ENCODE measurements at places on chromosomes 1 and 21.
A peak's percentile ranks its signal among the peaks of the same experiment; 100 is the strongest.

DNA sequence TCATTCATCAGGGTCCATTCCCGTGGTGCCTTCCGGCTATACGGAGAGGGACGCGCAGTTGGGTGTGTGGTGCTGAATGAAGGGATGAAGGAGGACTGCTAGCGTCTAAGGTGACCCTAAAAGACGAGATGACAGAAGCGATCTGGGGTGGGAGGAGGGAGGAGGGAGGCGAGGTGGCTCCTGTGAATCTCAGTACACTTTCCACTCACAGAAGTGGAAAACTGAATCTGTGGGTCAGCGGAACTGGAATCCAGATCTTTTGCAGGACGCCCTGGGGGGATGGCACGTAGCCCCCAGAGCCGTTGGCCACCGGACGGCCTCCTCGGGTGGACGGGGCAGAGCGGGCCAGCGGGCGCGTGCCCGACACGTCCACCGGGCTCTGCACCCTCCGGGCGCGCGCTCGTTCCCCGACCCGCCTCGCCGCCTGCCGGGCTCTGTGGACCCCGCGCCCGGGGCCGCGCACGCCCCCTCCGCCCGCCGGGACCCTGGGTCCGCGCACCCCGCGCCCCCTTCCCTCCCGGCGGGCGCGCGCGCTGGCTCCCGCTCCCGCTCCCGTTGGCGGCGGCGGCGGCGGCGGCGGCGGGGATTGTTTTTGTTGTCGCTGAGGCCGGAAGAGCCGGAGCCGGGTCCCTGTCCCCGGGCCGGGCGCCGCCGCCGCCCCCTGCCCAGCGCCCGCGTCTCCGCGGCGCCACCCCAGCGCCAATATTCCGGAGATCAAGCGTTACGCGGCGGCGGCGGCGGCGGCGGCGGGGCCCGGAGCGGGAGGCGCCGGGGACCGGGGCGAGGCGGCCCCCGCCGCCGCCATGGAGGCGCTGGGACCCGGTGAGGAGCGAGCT is at the start of gene AGO4:
AGO4 (plus strand) TSS at position 403 of the 836 bp plus-strand sequence; CDS start at position 804, 401 bp downstream.
- DNase-seq: peak; percentile 31

- DNase-seq: peak; percentile 56
Measured at GRCh38 chr1:119188926-119189325, 48.5 kb upstream of the WARS2 start.

- DNase-seq: peak; percentile 34
Measured at GRCh38 chr1:204151552-204152309, at the start of gene ETNK2. Gene ETNK2 (minus strand): TSS chr1:204152044. CDS start chr1:204151852, 192 bp downstream.

- no peak for DNase-seq
Measured at GRCh38 chr1:24253571-24253970, 65.6 kb upstream of the GRHL3 start.

DNA sequence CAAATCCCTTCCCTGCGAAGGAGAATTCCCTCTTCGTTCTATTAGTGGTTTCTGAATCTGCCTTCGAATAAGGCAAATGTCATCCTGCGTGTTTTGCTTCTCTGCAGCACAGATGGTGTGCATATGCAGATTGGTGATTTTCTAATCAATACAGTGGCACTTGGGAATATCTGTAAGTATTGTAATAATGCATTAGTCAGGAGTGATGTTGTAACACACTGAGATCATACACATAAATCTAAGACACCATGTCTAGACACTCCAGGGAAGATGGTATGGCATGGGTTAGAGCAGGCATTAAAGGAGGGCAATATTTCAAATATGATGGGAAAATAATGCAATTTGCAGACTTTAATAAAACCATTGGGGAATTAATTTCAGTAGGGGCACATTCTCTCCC is 513.2 kb upstream of the PTBP2 start:
- DNase-seq: no peak

DNA sequence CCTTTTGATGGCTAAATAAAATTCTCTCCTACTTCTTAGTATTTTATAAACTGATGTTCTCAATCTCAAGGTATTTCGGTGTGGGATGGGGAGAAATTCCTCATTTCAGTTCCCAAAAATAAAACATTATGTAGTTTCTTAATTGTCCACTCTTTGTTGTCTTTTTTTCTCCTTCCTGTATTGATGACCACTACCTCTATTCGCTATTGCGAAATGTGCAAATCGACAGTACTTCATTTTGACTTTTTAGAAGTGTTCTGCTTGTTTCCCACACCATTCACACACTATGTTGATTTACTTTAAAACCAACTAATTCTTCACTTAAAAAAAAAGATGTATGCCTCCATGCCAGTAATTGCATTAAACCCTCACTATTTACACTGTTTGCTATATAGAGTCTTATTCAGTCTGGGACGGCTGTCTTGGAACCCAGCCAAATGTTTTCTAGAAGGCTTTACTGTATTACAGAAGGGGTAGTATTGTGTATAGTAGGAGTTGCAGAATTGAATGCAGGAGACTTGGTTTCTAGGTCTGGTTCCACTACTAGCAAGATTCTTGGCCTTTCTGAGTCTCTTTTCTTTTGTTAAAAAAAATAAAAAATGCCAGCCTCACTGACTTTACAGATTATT is 5.6 kb downstream of the RNF2 start:
- DNase-seq: peak; percentile 14

GRCh38 chr1:179302070-179302469 is 8.5 kb downstream of the SOAT1 start:
- peak; percentile 41 for DNase-seq

DNA sequence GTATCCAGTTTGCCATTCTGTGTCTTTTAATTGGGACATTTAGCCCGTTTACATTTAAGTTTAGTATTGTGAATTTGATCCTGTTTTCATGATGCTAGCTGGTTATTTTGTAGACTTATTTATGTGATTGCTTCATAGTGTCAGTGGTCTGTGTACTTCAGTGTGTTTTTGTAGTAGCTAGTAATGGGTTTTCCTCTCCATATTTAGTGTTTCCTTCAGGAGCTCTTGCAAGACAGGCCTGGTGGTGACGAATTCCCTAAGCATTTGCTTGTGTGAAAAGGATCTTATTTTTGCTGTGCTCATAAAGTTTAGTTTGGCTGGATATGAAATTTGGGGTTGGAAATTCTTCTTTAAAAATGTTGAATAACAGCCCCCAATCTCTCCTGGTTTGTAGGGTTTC is 69.2 kb upstream of the PDC start:
- DNase-seq: peak; percentile 62

- DNase-seq: no peak
Measured at GRCh38 chr1:119469741-119470140, 37.3 kb upstream of the HSD3B1 start.

- peak; percentile 91 for DNase-seq
Measured at GRCh38 chr1:159429074-159429861, 2.7 kb upstream of the OR10J4 start.

DNA sequence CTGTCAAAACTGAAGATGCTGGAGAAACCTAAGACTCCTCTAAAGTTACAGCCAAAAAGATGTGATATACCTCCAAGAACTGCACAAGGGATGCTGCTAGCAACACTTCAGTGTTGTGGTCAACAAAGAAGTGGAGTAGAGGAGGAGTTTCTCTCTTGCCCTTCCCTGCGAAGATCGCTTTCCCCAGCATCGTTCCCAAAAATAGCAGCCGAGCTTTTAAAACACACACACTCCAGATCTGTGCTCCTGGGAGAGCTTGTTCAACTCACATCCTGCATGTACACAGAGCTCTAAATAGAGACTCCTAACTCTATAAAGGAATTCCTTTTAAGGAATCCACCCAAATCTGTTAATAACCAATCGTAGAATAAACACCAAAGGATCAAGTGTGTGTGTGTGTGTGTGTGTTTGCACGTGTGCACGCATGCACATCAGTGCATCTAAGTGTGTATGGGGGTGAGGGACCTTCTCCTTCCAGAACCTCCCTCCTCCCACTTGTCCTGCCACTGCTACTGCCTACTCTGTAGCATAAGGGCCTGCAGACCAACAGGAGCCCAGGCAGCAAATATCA is 58.5 kb downstream of the PSMG1 start:
- no peak for DNase-seq

DNA sequence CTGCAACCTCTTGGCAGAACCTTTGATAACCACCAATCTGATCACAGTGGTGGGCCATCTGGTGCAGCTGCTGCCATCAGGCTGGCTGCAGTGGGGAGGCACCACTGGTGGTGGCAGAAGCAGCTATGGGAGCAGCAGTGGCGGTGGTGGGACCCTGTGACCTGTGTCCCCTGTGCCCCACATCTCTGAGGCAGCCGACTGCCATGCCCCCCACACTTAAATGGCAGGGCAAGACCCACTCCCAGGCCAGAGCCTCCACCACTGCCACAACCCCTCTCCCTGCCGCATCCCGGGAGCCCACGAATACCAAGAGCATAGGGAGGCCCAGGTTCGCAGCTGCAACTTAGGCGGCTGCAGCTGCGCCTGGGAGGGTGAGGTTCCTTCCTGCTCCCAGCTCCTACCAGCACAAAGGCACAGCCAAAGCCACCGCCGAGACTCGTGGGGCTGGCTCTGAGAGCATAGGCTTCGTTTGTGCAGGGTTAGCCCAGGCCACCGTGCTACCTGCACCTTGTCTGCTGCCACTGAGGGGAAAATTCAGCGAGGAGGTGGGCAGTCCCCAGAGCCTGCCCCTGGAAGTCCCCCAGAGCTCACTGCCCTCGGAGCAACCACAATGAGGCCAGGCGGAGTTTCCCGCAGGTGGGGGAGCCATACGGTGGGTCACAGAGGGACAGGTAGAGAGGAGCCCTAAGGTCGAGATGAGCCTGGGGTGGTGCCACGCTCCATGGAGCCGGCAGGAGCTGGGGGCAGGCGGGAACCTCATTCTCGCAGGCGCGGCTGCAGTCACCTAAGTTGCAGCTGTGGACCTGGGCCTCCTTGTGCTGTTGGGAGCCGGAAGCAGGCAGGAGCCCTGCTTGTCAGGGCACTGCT is 518.7 kb downstream of the RWDD3 start:
- no peak for DNase-seq

DNA sequence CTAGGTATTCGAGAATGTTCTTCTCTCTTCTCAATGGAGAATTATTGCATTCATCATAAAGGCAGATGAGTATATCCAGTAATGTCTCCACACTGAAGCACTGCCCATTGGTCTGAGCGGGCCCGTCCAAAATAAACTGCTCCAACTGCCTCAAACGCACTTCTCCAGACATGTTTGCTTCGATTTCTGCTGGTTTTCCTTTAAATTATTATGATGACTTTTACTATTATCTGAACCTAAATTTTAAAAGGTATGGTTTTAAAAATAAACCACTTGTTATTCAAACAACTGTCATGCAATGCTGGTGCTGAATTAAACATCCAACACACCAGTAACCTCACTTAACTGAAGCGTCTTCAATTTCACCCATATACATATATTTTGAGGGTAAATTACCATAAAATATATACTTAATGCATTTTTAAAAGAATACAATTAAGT is 1.3 kb downstream of the CDC42BPA start:
- peak; percentile 46 for DNase-seq

- DNase-seq: no peak
Measured at GRCh38 chr1:79472067-79472656, 465.6 kb upstream of the ADGRL4 start.

GRCh38 chr1:234490793-234491479 is 12.0 kb upstream of the TARBP1 start:
- DNase-seq: no peak

GRCh38 chr21:26842974-26843932 is 2.0 kb downstream of the ADAMTS1 start:
- DNase-seq: peak; percentile 97

- no peak for DNase-seq
Measured at GRCh38 chr1:97833881-97834280, 87.0 kb downstream of the DPYD start.

- peak; percentile 77 for DNase-seq
Measured at GRCh38 chr1:42658877-42659337, 684 bp downstream of the PPIH start.

GRCh38 chr1:100851726-100852125 is 42.9 kb downstream of the EXTL2 start:
- DNase-seq: no peak

DNA sequence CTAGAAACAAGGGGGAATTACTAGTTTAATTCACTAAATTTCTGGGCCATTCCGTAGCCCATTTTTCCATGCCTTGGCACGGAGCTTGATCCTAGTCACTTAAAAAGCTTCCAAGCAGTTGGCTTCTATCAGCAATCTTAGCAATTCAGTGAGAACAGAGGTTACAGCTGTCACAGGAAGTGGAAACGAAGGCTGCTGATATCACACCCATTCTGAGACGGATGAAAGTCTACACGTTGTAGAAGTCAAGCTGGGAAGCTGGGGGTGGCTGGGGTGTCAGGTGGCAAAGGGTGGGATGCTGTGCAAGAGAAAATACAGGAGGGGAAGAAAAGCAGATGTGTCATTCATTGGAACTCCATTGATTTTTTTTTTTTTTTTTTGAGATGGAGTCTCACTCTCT is 11.8 kb upstream of the STMN1 start:
- no peak for DNase-seq

DNA sequence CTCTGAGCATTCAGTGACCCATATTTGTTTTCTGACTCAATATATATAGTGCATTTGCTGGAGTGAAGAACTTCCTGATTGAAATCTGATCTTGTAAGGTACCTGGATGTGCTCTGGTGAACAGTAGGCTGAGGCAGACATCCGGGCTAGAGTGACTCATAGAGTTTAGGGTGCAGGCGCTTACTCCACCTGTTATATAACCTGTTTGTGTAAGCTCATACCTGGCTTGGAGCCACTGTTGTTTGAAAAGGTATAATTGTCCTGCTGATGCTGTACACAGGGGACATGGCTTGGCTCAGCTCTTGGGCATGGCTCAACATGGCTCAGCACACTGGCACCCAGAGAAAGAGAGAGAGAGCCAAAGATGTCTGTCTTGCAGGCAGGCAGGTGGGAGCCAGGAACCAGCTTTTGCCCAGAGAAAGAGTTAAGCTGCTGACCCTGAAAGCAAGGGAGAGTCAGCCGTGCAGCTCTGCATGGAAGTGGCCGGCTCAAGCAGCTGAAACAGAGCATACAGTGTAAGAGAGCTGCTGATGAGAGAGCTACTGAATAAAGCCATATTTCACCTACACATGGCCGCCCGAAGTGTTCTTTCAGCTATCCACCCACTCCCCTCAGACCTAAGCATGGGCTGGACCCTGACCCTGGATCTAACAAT is 43.2 kb downstream of the GJA5 start:
- no peak for DNase-seq

- DNase-seq: no peak
Measured at GRCh38 chr1:1287288-1288110, 7.3 kb downstream of the SCNN1D start.

DNA sequence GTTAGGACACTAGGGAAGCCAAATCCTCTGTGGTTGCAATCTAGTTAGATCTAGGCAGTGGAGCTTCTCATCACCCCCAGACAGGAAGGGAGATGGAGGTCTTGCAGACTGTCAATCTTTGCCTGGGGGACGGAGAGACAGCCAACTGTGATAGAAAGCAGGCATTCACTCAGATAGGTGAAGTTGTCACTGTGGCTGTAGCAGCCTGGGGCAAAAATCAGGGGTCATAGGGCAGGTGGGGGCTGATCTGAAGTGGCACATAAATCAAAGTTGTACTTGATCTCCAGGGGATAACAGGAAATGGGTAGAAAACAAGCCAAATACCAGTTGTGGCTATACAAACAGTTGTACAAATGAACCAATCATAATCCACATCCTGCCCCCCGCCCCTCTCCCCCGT is 620.9 kb upstream of the USP24 start:
- DNase-seq: no peak

Measured in iris pigment epithelial cell (primary cell).